Left kidney (tissue), 8 donors: ENCODE measurements at places on chromosomes 16 and 17. TPM values are rescaled to one million over a fixed set of nuclear protein-coding genes. Genes with fewer than 3 reads are reported as not detected.

GRCh38 chr16:23952128-23952970 is 116.6 kb downstream of the PRKCB start:
- DNase-seq: no peak

DNA sequence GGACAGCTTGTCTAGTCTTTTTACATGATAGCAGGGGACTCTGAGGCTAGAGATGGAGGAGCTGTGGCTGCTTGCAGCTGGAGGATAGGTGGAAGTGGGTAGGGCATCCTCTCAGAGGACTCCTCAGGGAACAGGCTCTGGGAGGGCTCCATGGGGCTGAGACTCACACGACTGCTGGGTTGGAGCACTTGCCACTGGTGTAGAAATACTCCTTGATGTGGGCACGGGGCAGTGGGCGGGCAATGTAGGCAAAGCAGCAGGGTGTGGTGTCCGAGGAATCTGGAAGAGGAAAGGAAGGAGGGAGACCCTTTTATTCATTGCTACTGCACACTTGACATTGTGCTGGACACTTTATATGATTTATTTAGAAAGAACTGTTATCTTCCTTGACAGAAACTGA is 1.8 kb downstream of the CCL5 start:
- no peak for DNase-seq

The CCL8 gene
- polyA plus RNA-seq: 0.15 TPM

The ALDH3A1 gene
- 1.2 TPM for polyA plus RNA-seq

DNA sequence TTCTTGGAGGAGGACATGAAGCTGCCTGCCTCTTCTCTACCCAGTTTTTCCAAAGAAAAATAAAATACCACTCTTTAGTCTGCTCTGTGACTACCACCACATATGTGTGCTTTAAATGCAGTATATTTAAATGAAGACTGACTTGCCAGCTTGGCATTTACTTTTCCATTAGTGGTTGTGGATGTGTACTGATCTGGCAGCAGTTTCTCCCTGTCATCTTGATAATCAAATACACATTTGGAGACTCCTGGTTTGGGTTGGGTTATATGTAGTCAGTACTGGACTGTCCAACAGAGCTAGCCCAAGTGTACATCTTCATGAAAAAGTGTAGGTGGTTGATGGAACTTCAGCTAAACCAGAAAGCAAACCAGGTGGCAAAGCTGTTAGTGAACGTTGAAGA is 19.9 kb downstream of the COX10 start:
- DNase-seq: no peak

DNA sequence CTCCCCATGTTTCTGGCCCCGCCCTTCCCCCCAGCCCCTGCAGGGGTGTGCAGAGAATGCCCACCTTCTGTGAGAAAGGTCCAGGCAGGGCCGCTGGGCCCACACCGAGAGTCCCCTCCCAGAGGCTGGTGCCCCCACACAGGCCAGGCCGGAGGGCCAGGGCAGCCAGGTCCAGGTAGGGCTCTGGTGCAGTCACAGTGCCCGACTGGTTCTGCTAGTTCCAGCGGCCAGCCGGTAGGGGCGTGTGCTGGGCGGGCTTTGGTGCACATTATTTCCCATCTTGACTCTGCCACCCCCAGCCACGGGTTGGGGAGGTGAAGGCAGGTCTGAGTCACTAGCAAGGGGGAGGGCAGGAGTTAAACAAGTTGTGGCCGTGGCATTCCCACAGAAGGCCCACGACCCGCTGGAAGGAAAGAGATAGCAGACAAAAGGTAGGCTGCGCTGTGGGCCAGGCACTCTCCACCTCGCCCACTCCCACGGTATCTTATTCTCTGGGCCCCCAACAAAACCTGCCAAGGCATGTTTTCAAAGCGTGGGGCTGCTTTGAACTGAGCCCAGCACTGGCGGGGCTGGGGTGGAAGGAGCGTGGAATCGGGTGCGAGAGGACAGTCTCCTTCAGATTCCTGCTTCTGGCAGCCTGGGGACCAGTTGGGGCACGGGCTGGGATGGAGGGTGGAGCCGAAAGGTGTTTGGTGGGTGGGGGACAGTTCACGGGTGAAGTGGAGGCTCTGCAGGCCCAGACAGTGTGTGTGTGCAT is 1.9 kb downstream of the EPN3 start:
- DNase-seq: no peak

The CD300LB gene
- 0.15 TPM for polyA plus RNA-seq

DNA sequence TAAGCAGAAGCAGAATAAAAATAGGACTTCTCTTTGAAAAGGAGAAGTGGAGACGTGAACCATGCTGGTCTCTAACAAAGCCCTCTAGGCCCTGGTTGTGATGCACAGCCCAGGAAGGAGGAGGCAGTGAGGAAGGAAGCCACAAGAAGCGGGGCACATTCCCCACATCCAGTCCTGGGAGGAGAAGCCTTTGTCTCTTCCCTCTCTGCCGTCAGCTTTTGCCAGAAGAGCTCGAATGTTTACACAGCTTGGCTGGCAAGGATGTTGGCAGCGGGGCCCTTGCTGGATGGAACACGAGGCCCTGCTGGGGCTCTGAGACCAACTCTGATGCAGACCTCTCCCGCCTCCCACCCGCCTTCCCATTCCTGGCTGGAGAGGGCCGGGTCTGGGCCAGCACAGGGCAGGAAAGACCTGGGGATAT is 91.3 kb downstream of the MAF start:
- no peak for DNase-seq

DNA sequence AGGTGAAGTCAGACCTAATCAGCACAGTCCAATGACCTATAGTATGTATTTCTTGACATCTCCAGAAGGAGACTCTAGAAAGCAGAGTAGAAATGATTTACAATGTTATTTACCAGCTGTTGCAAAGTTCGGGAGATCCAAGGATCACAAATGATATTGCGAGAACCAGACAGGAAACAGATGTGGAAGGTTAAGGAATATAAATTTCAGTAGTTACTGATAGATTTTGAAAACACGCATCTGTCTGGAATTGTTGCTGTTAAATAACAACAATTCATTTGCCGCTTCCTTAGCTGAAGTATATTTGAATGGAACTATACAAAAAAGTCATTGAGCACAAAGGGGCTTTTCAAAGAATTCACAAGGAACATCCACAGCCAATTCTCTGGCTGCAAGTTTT is 72.0 kb downstream of the STXBP4 start:
- peak; percentile 45 for DNase-seq

The C16orf96 gene
- 0.33 TPM for polyA plus RNA-seq

DNA sequence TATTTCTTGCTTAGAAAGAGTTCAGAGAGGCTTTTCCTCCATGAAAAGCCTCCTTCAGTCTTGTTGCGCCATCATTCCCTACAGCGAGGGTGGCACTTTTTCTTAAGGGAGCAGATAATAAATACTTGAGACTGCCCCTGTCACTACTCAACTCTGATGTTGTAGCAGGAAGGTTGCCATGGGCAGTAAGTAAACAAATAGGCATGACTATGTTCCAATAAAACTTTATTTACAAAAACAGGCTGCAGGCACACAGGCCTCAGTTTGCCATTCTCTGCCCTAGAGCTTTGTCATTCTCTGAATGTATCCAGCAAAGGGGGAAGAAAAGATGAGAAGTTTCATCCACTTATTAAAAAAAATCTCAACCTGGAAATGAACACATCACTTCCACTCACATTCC is 60.4 kb downstream of the MYOCD start:
- DNase-seq: no peak

DNA sequence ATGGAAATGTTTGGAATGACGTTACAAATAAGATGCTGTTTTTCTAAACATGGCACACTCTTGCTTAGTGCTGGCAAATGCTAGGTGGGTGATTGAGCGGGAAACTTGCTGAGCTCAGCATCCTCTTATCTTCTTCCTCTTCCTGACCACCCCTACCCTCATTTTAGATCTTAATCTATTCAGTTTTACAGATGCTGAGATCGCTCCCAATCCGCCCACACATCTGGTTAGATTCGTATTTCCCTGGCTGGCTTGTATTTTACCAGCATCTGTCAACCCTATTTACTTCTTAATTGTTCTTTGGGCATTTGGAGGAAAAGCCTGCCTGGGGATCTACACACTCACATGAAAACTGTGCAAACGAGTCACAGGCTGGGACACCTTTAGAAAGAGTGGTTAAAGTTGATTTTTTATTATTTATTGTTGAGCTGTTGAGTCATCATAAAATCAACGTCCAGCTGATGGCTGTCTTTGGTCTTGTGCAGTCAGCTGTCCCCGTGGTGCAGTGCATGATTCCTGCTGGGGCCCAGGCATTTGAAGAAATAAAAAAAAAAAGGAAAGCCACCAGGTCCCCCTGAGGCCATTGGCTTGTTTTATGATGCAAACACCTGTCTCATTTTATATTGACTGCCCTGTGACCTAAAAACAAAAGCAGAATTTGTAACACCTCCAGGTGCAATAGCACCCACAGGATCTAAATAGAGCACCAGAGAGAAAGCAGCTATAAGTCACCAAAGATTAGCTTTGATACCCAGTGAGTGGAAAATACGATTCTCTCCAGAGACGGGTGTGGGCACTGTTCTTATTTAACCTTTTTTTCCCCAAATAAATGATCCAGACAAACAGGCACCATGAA is 258.6 kb downstream of the HS3ST3B1 start:
- DNase-seq: peak; percentile 1

DNA sequence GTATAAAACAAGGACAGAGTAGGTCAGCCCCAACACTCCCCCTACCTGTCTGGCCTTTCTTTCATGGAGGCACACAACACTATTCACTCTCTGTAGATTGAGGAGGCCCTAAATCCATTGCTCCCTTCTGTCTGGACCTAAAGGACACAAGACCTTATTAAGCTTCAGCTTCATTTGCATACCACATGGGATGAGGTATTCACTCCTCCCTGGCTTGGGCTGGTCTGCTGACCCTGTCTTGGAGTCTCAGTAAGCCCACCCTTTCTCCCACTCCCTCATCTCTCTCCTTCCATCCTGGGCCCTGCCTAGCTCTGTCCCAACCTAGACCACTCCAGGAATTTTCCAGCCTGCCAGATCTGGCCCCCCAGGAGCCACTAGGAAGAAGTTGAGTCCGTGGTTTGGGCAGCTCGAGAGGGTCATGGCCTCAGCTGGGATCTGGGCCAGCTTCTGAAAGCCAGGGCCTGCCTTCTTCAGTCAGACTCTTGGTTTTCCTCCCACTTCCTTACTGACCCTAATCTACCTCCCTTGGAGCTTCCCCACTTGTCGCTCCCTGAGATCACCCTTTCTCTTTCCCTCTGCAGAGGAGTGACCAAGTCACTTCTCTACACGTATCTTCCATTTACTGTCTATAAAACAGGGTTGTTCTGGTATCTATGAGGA is 6.5 kb upstream of the LLGL1 start:
- DNase-seq: no peak

- DNase-seq: no peak
Measured at GRCh38 chr17:60947100-60947499, 269.4 kb downstream of the BCAS3 start.

GRCh38 chr17:48455791-48456190 is 25.8 kb upstream of the SKAP1 start:
- DNase-seq: no peak

DNA sequence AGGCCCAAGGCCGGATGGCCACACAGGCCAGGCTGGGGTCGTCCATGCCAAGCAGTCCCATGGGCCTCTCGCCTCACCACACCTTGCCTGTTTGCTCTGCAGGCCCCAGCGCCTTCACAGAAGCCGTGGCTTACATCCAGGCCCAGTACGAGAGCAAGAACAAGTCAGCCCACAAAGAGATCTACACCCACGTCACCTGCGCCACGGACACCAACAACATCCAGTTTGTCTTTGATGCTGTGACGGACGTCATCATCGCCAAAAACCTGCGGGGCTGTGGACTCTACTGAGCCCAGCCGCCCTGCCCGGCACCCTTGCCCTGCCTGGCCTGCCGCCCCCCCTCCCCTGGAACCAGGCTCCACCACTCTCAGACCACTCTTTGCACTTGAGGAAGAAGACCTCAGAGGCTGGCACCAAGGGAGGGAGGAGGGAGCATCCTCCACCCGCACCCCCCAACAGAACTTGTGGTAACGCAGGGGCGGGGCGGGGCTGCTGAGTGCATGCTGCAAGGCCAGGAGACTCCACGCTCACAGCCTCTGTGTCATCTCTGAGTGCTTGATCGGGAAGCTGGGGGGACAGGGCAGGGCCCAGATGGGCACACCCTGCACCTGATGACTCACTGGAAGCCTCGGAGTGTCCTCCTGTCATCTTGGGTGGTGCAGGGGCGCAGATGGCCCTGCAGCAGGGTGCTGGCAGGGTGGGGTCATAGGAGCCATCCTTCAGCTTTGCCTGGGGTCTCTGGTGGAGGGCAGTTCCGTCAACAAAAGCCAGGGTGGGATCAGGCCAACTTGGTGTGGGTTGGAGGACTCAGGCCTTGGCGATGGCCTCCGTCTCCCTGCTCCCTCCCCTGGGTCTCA is 81.5 kb downstream of the AMFR start:
- DNase-seq: no peak

The PIRT gene
- 0.07 TPM for polyA plus RNA-seq

The FAM83G gene
- 6.3 TPM for polyA plus RNA-seq

DNA sequence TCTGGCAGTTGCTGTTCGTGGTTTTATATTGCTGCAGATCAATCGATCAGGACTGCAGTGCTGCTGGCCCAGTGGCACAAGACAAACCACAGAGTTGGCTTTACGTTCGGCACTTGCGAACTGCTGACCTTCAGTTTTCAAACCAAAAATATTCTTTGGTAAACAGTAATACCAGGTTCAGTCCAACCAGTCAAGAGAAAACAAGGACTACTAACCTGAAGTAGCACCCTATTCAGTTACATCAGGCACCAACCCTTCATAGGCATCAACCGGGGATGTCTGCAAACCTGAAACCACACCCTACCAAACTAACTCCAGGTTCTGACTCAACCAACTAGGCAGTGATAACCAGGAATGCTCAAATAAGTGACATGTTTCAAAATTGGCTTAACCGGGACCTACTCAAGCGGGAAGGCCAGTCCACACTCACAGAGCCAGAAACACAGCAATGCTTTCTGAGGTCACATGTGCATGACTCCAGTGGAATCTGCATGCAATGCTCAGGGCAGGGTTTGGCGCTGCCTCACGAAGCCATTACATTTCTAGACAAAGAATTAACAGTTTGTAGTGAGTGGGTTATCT is 91.1 kb downstream of the SMG6 start:
- no peak for DNase-seq

DNA sequence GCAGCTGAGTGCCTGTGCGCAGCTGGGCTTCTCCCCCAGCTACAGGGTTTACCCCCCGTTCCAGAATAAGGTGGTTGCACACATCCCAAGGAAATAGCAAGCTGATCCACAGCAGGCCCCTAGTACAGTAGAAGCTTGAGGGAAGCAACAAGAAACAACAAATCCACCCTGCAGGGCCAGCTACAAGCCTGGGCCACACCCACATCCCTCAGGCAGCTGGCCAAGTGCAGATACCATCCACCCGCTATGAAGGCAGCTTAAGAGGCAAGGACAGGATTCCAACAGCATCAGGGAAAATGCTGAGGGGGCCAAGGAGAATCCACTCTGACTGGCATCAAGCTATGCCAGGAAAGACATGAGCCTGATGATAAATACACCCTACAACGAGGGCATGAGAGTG is 66.9 kb upstream of the RCVRN start:
- DNase-seq: no peak
